Foreskin fibroblast (primary cell): ENCODE measurements at places on chromosomes 5 and 9.

DNA sequence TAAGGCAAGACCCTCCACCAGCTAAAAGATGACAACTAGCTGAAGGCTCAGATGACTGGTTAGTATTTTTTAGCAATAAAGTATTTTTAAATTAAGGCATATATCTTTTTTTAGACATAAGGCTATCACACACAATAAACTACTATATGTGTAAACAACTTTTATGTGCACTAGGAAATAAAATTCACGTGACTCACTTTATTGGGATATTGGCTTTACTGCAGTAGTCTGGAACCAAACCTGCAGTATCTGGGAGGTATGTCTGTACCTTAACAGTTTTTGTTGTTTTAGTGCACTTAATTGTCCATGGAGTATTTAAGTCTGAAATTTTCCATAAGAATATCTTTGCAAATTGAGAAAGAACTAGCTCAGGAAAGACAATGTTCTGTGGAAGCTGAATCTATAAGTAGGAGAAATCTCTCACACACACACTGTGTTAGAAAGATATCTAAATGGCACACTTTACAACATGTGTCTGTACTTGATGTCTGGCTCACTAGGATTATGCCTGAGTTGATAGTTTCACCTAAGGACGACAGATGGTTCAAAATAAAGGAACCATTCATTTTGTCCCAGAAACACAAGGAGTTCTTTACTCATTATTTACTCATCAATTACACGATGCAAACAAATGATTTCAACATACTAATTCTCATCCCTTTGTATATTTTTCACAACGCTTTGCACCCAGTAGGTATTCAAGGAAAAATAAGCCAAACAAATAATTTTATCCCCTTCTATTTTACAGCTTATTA is 4.6 kb downstream of the RAPGEF6 start:
- no peak for DNase-seq

DNA sequence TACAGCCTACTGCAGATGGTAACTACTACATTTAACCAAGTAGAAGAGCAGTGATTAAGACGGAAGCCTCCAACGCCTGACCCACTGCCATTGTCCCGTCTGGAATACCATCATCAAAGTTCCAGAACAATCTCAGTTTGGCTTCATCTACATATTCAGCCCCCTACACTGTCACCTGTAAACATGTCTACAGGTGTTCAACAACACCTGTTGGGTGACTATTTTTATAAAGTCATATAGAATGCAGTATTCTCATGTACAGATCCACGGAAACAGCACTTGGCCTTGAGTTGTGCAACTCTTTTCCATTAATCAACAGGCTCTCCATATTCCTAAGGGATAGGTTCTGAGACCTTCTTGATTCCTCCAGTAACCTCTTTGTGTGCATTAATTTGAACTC is 53.3 kb upstream of the AGXT2 start:
- DNase-seq = no peak

DNA sequence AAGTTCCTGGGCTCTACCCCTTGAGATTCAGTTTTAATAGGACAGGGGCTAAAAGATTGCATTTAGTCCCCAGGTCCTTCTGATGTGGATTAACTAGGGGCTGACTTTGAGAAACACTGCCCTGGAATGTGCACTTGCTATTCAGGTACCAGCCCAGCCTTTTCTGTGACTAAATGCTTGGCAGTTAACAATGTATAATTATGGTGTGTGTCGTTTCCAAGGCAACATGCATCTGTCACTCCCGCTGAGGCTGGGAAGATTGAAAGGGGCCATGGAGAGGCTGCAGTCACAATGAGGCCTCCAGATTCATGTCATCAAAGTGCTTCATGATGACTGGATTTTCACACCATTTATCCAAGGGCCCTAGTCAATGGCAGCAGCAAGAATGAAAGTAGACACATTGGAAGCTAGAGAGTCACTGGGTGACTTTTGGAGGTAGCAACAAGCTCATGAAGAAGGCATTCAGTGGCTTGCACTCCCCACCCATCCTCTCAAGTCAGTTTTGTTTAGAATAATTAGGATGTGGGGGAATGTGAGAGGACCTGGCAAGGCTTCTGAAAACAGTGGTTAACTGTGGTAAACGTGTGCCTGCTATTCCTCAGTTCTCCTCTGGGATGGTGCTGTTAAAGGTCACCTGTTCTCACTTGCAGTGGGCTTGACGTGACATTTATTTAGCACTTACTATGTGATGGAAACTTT is 28.3 kb downstream of the RAI14 start:
- DNase-seq = no peak

DNA sequence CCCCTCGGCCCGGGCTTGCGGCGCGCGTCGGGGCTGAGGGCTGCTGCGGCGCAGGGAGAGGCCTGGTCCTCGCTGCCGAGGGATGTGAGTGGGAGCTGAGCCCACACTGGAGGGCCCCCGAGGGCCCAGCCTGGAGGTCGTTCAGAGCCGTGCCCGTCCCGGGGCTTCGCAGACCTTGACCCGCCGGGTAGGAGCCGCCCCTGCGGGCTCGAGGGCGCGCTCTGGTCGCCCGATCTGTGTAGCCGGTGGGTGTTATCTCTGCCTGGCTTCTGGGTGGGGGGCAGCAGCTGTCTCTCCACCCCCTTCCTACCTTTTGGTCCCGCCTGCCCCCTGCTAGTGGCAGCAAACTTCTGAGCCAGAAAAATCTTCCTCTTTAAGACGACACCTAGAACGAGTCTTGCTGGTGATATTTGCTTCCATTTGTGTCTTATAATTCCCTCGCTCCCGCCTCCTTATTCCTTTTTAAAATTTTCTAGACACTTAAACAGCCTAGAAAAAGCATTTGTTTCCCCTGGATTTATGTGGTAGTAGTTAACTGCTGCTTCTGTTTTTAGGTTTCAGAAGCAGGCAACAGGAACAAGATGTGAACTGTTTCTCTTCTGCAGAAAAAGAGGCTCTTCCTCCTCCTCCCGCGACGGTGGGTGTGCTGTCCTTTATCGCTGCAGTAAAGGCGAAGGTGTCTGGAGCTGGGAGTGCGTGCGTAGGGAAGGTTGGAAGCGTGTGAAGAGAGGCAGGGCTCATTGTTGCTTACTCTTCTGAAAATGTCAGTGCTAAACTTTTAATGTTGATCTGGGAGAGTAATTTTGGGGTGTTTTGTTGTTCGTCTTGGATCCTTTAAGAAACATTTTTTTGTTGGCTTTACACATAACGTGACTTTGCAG is 554 bp downstream of the JAK2 start:
- DNase-seq = no peak

- peak; percentile 22 for DNase-seq
Observed at GRCh38 chr9:19286634-19287188, 56.2 kb downstream of the DENND4C start.

DNA sequence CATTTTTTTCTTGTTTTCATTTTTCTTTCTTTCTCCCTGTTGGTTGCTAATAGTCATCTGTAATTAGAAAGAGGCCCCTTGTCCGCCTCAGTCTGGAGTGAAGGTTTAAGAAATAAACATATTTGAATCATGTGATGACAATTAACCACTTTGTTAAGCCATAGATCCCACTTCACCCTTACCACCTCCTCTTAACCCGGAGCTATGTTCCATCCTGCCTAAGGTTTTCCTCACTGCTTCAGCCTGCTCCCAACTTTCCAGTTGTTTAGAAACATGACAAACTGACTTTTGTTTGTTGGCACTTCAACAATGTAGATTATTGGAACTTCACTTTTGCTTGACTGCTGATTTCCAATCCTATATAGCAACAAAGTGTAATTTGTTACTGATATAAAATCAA is 37.4 kb upstream of the SSBP2 start:
- DNase-seq = no peak

DNA sequence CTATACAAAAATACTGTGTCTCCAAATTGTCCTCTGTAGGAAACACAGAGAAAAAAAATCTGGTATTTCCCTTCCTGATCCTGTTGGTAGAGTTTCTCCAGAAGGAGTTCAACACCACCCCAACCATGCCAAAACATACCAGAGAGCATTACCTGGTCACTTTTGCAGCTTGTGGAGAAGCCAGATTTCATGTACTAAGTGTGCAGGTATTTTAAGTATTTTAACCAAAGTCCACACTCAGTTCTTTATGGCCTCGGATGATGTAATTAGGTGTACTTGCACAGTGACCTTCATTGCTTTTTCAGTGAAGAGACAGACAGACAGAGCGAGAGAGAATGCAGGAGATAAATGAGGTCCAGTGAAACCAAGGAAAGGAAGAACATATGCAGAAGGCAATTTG is 2046.8 kb upstream of the CDH9 start:
- no peak for DNase-seq

- DNase-seq = no peak
Observed at GRCh38 chr5:157890836-157891597, 32.1 kb upstream of the CLINT1 start.

- no peak for DNase-seq
Observed at GRCh38 chr9:110785166-110785565, 116.6 kb downstream of the MUSK start.

- no peak for DNase-seq
Observed at GRCh38 chr9:80449513-80449912, 877.7 kb downstream of the TLE4 start.

GRCh38 chr5:125298746-125299379 is 552.4 kb upstream of the ZNF608 start:
- peak; percentile 11 for DNase-seq

GRCh38 chr9:72363908-72364678 is 915 bp downstream of the ZFAND5 start:
- DNase-seq = peak; percentile 36

GRCh38 chr9:4298255-4299004 is 1.4 kb downstream of the GLIS3 start:
- DNase-seq = peak; percentile 56

GRCh38 chr9:88646539-88647300 is 111.7 kb downstream of the NXNL2 start:
- peak; percentile 54 for DNase-seq

- peak; percentile 16 for DNase-seq
Observed at GRCh38 chr9:75238311-75238976, 150.1 kb downstream of the OSTF1 start.

- no peak for DNase-seq
Observed at GRCh38 chr5:72752909-72753308, 63.6 kb upstream of the TNPO1 start.

DNA sequence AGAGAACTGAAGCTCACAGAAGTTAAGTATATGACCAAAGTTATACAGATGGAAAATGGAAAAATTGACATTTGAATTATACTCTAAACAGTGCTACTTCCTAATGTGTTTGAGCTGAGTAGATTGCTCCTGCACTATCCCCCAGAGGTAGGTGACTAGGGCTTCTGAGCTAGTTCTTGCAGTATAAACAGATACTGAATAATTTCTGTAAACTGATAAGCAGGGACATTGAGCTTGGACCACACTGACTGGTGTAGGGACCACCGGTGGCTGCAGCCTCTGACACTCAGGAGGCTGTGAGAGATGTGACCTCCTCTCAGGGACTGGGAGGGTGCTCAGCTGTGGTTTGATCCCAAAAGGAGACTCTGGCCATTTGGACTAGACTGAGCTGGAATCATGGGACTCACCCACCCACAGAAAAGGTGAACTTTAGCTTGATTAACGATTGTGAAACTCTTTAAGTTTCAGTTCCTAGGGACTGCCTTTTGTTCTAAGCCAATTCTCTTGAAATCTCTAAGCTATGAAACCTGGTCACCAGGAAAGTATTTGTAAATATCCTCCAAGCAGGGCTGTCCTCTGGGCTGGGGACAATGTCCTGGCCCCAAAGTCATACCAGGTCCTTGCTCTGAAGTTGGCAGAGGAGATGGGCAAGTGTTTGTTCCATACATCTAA is 291.5 kb downstream of the SEC61B start:
- no peak for DNase-seq

DNA sequence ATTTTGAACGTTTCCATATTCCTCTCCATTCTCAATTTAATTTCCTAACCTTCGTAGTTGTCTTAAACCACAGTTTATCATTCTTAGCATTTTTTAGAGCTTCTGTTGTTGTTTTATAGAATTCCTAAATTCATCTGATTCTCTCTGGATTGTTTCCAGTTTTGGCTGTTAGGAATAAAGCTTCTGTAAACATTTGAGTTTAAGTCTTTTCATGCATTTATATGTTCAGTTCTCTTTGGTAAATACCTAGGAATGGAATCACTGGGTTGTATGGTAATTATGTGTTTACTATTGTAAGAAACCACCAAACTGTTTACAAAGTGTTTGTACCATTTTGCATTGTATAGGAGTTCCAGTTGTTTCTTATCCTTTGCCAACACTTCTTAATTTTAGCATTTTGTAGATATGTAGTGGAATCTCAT is 29.7 kb downstream of the GPR21 start:
- peak; percentile 54 for DNase-seq

GRCh38 chr5:115713408-115713807 is 87.6 kb upstream of the TMED7 start:
- DNase-seq = no peak

DNA sequence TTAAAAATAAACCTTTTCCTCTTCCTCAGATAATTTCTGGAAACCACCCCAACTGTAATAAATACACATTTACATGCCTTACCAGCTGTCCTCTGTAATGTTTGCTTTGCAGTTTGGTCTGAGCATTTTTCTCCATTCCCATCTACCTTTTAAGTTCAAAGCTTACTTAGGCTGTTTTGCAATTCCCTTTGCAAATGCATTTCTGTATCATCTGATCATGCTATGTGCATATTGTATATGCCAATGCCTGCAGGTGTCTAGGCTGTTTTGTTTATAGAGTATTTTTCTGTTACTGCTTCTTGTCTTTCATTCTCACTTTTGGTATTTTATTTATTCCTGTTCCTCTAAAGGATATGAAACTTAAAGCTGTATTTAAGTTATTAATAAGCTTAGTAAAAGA is 86.3 kb downstream of the SLC44A1 start:
- no peak for DNase-seq

GRCh38 chr5:150766251-150766650 is 7.4 kb upstream of the DCTN4 start:
- DNase-seq = no peak

DNA sequence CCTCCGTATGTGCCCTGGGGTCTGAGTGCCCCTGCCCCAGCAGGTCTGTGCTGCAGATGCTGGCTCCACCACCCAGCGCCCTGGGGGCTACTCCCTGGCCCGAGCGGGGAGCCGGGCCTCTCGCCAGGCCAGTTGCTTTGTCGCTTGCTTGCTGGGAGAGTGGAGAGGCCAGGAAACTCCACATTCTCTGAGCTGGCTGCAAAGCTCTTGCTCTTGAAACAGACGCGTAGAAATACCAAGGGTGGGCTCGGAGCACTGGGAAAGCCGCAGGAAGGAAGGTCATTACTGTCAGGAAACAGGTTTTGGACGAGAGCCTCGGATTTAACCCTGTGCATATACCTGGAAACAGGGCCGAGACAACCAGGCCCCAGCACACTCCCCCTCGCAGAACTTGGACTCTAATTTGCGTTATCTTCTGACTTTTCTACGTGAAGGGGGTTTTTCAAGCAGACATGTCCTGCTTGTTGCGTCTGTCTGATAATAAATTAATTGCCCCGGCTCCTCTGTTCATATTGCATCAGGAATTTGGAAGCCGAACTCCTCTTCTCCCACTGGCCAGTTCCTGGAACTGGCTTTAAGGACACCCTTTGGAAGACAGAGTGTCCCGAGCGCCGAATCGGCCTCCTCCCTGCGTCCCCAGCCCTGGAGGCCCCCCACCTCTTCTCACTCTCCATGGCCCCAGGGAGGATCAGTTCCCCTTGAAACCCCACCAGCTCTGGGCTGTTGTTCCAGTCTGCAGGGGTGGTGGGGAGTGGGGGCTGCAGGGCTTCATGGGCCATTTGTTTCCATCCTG is 11.2 kb downstream of the ADAMTSL2 start:
- DNase-seq = no peak

- peak; percentile 58 for DNase-seq
Observed at GRCh38 chr9:128733256-128733655, 9.3 kb upstream of the ZDHHC12 start.

GRCh38 chr5:50887889-50888633 is 221.6 kb downstream of the PARP8 start:
- no peak for DNase-seq

- DNase-seq = peak; percentile 16
Observed at GRCh38 chr5:127683008-127683407, 20.2 kb upstream of the CCDC192 start.
